MG63 (cell line): ENCODE measurements at places on chromosomes 11 and 22. TPM values are rescaled to one million over a fixed set of nuclear protein-coding genes. Genes with fewer than 3 reads are reported as not detected.

DNA sequence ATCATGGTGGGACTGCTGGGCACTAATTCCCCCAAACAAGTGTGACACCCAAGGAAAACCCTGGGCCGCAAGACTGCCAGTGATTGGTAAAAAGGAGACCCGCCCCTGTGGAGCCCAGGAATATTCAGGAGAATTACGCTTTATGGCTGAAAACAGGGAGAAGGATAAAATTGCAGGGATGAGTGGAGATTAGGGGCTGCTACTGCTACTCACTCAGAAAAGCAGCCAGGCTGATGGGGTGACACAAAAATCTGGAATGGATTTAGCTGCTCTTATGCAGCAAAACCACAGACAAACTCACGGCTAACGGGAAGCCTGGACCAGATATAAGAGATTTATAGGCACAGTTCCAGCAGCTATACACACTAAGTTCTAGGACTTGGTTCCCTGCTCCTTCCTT, 4.4 kb upstream of the FBXO3 start:
- no peak for DNase-seq

- no peak for DNase-seq
Observed at GRCh38 chr11:122398167-122398566, 257.4 kb upstream of the UBASH3B start.

GRCh38 chr11:65206441-65206841, 24.7 kb downstream of the CAPN1 start:
- DNase-seq: no peak

- no peak for DNase-seq
Observed at GRCh38 chr11:1084561-1085439, 10.1 kb downstream of the MUC2 start.

GRCh38 chr11:34339149-34340064, 18.4 kb downstream of the ABTB2 start:
- no peak for DNase-seq

DNA sequence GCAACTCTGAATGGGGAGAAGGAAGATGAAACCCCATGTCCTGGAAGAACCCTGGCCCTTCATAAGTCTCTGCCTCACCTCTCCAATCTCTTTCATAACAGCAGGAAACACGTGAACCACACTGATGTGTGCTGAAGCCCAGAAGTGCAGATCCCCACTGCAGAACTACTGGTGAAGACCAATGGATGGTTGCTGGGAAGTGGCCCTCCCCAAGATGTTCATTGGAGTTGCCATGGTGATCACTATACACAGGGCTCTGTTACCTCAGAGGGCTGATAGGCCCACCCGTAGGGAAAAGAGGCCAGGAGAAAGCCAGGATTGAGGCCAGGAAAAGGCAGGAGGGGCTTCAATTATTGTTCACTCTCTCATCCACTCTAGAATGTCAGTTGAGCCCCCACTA, 11.6 kb downstream of the TST start:
- DNase-seq: no peak

DNA sequence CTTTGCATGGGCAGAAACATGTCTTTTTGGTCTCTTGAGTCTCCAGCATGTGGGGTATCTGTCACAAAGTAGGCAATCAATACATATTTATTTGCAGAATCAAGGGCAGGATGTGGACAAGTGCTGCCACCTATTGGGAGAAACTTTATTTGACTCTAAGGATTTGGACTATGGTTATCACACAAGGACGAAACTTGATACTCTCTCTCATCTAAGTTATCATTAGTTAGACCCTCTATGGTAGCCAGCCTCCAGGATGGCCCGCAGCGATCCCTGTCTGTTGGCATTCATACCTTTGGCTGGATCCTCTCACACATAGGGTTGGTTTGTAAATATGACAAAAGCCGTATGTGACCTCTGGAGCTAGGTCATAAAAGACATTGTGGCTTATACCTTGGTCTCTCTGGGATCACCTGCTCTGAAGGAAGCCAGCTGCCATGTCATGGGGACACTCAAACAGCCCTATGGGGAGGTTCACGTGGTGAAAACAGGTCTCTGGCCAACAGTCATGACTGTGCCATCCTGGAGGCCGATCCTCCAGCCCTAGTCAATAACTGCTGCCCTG, 1.1 kb upstream of the FBXO7 start:
- peak; percentile 14 for DNase-seq

- peak; percentile 84 for DNase-seq
Observed at GRCh38 chr11:111417766-111418435, 38.8 kb upstream of the POU2AF1 start.

DNA sequence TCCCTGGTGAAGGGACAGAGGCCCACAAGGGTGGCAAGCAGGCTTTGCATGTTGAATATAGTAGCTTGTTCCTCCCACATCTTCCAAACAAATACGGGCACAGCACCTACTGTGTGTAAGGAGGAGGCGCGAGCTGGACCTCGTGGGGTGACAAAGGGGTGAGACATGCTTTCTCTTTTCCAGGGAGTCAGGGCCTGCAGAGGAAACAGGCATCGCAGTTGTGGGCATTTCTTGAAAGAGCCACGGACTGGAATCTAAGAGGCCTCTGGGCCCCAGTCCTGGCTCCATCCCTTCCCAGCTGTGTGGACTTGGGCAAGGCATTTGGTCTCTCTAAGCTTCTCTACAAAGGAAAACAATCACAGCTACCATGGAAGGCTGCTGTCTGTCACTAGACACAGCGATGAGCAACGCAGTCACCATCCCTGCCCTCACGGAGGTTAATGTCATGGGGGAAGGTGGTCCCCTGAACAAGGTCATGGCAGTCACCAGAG, 13.0 kb upstream of the CDC42EP1 start:
- DNase-seq: no peak

DNA sequence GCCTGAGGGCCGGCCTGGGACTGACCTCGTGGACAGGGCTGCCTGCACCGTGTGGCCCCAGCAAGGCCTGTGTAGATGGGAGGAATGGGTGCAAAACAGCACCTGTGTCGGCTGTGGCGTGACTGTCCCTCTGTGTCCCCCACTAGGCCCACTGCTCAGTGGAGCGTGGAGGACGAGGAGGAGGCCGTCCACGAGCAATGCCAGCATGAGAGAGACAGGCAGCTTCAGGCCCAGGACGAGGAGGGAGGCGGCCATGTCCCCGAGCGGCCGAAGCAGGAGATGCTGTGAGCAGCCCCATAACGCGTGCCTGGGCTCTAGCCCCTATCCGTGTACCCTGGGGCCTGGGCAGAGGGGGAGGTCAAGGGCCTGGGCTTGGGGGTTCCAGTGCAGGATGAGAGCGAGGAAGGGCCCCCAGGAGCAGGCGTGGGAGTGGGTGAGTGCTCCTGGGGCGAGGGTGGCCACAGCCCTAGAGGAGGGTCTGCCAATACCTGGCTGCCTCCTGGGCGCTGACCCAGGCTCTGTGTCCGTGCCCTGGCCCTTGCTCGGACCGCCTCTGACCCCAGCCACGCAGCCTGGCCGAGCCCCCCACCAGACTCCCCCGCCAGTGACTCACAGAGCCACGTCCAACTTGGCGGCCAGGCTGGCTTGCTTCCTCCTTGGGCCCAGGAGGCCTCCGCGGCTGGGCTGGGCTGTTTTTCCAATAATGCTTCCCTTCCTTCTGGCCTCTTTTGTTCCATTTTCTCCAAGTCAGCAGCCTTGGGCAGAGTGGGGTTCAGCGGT, 11.6 kb downstream of the PRR33 start:
- peak; percentile 79 for DNase-seq

DNA sequence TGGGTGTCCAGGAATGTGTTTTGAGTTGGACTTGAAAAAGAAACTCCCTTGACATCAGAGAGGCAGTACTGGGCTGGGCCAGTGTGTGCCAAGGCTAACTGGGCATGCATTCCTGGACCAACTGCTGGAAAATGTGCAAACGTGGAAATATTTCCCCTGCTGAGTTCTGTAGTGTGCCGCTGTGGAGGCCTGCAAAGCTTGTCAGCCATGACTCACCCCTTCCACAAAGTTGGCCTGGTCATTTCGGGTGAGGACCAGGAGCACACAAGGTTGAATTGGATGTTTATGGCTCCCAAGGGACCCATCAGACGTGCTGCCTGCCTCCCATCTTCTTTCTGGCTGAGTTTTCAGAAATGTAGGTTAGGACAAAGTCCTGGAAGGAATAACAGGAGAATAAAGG, 513.1 kb downstream of the MIAT start:
- peak; percentile 98 for DNase-seq

DNA sequence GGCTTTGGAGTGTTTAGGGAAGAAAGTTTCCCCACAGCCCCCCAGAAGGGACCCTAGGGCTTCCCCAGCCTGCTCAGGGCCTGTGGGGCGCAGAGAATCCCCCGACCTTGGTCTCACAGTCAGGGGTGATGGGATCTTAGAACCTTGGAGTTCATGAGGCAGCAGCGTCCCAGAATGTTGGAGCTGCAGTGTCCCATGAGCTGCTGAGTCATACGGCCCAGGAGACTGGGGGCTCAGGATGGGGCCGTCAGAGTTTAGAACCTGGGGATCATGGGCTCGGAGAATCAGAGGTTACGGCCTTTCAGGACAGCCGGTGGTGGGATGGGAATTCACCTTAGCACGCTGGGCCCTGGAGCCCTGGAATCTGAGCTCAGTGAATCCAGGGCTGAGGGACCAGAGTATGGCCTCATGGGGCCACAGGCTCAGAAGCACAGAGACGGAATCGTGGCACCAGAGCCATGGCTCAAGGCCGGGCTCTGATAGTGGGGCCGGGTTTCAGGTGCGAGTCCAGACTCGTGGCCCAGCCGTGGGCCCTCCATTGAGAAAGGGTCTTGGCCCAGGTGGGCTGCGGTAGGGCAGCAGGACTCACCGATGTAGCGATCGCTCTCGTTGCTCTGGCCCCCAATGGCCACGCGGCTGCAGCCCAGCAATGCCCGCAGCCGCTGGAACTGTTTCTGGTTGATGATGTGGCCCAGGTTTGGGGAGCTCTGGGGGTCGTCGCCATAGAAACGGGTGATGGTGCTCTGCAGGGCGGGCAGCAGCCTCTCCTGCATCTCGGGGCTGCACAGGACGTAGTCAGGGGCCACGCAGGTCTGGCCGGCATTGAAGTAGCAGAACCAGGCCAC, 9.5 kb downstream of the ALDH3B2 start:
- no peak for DNase-seq

- DNase-seq: no peak
Observed at GRCh38 chr11:12832480-12833224, 158.4 kb downstream of the TEAD1 start.

- DNase-seq: no peak
Observed at GRCh38 chr11:42657169-42657568, 654.6 kb upstream of the API5 start.

- no peak for DNase-seq
Observed at GRCh38 chr22:27625769-27626674, 175.5 kb downstream of the MN1 start.

- DNase-seq: no peak
Observed at GRCh38 chr22:46429325-46429853, 93.9 kb downstream of the TRMU start.

- DNase-seq: no peak
Observed at GRCh38 chr11:94302776-94303175, 1.6 kb upstream of the IZUMO1R start.

- no peak for DNase-seq
Observed at GRCh38 chr11:88119561-88119960, 55.7 kb downstream of the RAB38 start.

- no peak for DNase-seq
Observed at GRCh38 chr11:110077831-110078325, 15.3 kb upstream of the ZC3H12C start.

GRCh38 chr22:49398646-49399045, 429.0 kb downstream of the BRD1 start:
- DNase-seq: no peak

DNA sequence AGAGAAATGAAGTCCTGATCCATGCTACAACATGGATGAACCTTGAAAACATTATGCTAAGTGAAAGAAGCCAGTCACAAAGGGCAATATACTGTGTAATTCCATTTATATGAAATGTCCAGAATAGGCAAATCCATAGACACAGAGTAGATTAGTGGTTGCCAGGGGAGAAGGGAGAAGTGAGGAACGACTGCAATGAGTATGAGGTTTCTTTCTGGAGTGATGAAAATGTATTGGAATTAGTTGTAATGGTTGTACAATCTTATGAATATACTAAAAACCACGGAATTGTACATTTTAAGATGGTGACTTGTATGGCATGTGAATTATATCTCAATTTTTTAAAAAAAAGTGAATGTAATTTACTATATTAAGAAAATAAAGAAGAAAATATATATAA, 83.1 kb upstream of the GDPD4 start:
- DNase-seq: no peak

GRCh38 chr22:46844606-46845210, 82.3 kb downstream of the TBC1D22A start:
- no peak for DNase-seq

- DNase-seq: no peak
Observed at GRCh38 chr11:213111-213510, 5.6 kb downstream of the RIC8A start.

DNA sequence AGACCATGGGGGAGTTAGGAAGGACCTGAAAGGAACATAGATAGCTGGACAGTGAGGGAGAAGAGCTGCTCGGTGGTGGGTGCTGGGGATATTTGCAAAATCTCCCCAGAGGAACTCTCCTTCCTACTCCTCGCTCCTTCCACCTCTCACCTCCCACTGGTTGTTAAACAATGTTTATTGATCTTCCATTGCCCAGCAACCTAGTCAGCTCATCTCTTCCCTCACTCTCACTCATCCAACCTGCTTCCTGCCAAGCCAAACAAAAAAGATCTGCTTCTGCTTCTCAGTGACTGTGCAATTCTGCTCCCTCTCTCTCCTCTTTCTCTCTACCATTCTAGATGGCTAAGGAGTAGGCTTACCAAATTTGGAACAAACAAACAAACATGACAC, 115.0 kb downstream of the SLC1A2 start:
- DNase-seq: peak; percentile 86

SAA1 gene
- total RNA-seq: not detected in 2 replicates

SULT4A1 gene
- not detected in 2 replicates for total RNA-seq

OR6A2 gene
- not detected in 2 replicates for total RNA-seq

C11orf42 gene
- total RNA-seq: not detected in 2 replicates

OR5I1 gene
- total RNA-seq: not detected in 2 replicates
